Effector memory CD4-positive, alpha-beta T cell (primary cell): ENCODE measurements at places on chromosomes 5 and 9.

GRCh38 chr5:56535347-56535746 lies 280.0 kb upstream of the MAP3K1 start:
- no peak for DNase-seq

DNA sequence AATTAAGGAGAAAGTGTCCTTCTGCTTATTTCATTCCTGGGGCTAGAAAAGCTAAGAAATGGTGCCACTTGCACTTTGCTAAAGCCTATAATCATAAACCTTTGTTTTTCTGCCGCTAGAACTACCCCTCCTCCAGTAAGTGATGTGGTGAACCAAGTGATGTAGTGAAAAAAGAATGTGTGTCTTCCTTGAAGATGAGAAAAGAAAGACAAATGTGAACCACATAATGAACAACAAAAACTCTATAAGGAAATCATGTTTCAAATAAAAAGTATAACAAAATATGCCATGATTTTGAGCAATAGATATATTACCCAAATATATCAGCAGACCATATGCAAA lies 179.0 kb upstream of the SGCD start:
- DNase-seq: no peak

GRCh38 chr5:7754490-7754889 lies 96.4 kb downstream of the CFAP90 start:
- DNase-seq: no peak

GRCh38 chr9:78187763-78188484 lies 48.0 kb upstream of the CEP78 start:
- DNase-seq: no peak

DNA sequence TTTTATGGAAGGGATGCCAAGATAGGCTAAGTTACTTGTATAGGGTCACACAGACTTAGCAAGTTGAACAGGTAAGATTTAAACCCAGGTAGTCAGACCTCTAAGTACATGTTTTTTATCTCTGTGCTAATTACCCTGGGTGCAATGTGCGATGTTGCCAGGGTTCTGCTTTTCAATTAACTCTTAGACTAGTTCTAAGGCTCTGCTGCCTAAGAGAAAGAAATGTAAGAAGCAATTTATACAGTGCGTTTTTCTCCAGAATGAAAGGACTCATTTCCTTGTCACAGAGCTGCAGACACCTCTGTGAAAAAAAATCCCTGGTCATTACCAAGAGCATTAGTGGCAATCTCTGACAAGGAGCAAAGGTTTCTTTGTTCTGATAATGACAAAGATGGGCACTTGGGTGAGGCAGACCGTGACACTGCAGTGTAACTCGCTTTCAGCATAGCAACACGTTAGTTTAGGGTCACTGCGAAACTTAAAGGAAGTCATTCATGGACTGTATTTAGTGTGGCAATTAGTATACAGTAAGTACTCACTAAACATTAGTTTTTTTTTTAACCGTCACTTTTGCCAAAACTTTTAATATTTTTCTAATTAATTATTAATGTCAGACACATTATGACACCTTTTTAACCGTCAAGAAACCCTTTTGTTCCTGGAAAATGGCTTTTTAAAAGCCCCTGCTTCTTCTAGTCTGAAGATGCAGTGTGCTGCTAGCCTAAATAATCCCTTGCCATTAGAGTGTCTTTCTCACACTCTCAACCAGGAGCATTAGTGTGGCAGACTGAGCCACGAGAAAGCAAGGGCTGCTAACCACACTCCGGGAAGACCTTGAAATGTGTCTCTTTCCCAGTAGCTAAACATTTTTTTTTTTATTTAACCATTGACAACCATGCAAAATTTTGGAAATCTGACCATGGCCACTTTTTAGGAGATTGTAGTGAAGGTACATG lies 520.0 kb upstream of the C9orf72 start:
- no peak for DNase-seq

- DNase-seq: no peak
Observed at GRCh38 chr5:58708456-58708855, 125.6 kb downstream of the RAB3C start.

GRCh38 chr5:107404595-107405374 lies 266.0 kb downstream of the EFNA5 start:
- no peak for DNase-seq

DNA sequence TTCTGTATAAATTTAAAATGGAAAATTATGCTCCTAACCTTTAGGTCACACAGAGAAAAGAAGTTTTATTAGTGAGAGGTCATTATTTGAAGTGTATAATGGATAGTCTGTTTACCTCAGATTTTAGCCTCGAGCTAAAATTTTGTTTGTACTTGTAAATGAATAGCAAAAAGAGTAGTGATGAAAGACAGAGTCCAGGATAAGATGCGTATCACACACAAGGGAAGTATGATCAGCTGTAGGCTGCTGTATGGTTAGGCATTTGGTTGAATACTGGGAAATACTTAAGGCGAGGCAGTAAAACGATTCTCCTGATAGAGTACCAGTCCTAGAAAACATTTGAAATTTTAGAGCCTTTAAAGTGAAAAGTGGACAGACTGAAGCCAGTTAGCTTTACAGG lies 92.7 kb downstream of the FBXL7 start:
- no peak for DNase-seq

DNA sequence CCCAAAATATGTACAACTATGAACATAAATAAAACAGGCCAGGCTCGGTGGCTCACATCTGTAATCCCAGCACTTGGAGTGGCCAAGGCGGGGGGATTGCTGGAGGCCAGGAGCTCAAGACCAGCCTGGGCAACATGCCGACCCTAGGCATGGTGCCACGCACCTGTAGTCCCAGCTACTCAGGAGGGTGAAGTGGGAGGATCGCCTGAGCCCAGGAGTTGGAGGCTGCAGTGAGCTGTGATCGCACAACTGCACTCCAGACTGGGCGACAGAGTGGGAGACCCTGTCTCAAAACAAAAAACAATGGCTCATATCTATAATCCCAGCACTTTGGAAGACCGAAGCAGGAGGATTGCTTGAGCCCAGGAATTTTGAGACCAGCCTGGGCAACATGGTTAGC lies 1.5 kb downstream of the HAUS6 start:
- DNase-seq: no peak

DNA sequence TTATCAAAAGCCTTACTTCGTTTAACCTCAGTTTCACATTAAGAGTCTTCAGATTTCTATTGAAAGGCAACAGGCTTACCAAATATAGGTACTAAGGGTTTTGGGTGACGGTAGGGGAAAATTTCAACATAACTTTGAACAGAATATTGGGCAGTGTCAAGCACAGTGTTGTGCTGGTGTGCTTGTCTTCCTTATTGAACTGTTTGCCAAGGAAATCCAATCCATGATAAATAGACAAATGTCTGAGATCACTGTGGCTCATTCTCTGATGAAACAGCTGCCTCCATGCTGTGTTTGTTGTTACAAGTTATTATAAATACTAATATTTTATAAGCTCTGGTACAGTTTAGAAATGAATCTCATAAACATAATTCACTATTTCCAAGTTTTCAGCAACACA lies 730.1 kb downstream of the NR2F1-AS1 start:
- no peak for DNase-seq

GRCh38 chr5:168424594-168425323 lies 61.5 kb upstream of the RARS1 start:
- no peak for DNase-seq

DNA sequence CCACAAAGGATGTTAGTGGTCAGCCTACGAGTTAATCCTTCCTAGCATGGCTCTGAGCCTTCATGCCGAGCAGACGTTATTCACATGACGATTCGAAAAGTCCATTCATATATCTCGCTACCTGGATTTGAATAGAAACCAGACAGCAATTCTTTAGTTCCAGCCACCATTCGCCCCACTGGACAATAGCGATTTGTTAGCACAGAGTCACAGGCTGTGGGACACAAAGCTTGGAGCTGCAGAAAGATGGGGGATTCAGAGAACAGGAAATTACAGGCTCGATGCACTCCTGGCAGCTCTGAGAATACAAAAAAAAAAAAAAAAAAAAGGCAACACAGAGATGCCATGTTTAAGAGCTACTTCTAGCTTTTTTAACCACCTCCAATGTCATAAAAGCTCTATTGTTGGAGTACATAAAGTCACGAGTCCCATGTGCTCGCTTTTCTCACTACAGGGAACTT lies 110.7 kb downstream of the NR6A1 start:
- no peak for DNase-seq

- no peak for DNase-seq
Observed at GRCh38 chr5:41636605-41637004, 126.2 kb upstream of the PLCXD3 start.

DNA sequence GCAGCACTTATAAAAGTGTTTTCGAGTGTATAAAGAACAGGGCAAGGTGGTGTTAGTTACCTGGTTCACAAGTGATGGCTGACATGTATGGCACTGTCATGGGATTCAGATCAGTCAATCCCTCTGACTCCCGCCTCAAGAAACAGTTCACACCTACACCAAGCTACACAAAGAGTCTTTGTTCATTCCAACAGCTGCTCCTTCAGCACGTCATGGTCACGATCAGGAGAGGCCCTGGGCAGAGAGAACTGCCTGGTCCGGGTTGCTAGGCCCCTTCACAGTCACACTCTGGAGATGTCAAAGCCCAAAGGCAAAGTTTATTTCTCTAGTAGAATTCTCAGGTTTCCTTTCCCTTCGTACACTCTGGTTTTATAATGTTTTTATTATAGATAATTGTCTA lies 426.7 kb downstream of the ZSWIM6 start:
- DNase-seq: no peak

- no peak for DNase-seq
Observed at GRCh38 chr5:178422400-178422775, 167.8 kb downstream of the COL23A1 start.

- no peak for DNase-seq
Observed at GRCh38 chr9:18668944-18669343, 195.0 kb downstream of the ADAMTSL1 start.

DNA sequence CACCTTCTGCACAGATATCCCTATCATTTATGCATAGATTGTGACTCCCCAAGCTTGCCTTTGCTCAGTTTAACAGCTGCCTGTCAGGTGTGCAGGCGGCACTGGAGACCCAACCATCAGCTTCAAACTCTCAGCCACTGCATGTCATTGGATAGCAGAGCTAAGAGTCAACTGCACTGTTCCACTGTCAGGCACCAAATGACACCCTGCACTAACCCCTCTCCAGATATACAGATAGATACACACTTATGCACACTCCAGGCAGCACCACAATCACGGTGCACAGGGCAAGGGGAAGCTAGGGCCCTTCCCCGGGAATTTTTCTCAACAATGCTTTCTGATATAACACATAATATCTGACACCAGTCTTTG lies 142.3 kb downstream of the BNC2 start:
- DNase-seq: no peak

- DNase-seq: no peak
Observed at GRCh38 chr9:114448706-114449105, 56.6 kb downstream of the WHRN start.

GRCh38 chr5:156587012-156587411 lies 260.0 kb downstream of the SGCD start:
- no peak for DNase-seq

GRCh38 chr5:14464096-14464495 lies 117.5 kb upstream of the OTULINL start:
- no peak for DNase-seq

- DNase-seq: no peak
Observed at GRCh38 chr9:14768405-14769229, 46.1 kb upstream of the CER1 start.

- no peak for DNase-seq
Observed at GRCh38 chr5:1336749-1337488, 8.0 kb downstream of the CLPTM1L start.

GRCh38 chr9:136411378-136411777 lies 920 bp downstream of the PMPCA start:
- DNase-seq: no peak

- no peak for DNase-seq
Observed at GRCh38 chr5:159921721-159922120, 5.4 kb downstream of the ADRA1B start.

GRCh38 chr5:87300744-87301143 lies 33.1 kb downstream of the RASA1 start:
- no peak for DNase-seq

- DNase-seq: no peak
Observed at GRCh38 chr5:119243888-119244287, 111.9 kb upstream of the TNFAIP8 start.

- DNase-seq: peak; percentile 9
Observed at GRCh38 chr5:179668391-179668790, 12.4 kb downstream of the CBY3 start.

DNA sequence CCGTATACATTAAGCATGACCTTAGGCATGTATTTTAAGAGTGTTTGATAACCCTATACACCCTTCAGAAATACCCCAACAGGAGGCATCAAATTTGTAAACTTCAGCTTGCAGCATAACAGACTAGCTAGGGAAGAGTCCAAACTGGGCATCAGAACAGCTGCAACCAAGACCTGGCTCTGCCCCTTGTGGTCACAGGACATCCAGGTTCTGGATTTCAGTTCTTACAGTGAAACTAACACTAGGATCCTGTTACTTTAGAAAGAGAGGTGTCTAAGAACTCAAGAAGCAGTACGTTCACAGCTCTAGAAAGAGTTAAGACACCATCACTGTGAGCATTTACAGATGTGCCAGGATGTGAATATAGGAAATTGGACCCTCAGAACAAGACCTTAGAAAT lies 229.8 kb downstream of the BNC2 start:
- no peak for DNase-seq

GRCh38 chr5:93220431-93220830 lies 360.6 kb downstream of the NR2F1-AS1 start:
- no peak for DNase-seq

DNA sequence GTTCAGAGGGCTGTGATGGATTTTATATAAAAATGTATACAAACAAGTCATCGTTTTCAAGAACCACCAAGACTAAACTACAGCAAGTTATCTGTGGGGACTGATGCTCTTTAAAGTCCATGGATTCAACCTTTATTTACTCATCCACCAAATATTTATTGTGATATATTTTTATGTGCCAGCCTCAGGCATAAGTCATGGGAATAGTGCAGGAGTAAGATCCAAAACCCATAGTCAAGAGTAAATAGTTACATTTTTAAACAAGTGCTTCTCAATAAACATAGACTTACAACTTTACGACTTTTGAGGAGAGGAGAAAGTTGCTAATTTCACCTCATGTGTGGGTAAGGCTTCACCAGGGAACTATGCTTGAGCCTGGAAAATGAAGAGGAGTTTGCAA lies 24.6 kb downstream of the MACIR start:
- no peak for DNase-seq

- no peak for DNase-seq
Observed at GRCh38 chr5:17785774-17786173, 151.5 kb downstream of the TAF11L14 start.

- no peak for DNase-seq
Observed at GRCh38 chr9:25742256-25742655, 64.0 kb upstream of the TUSC1 start.

DNA sequence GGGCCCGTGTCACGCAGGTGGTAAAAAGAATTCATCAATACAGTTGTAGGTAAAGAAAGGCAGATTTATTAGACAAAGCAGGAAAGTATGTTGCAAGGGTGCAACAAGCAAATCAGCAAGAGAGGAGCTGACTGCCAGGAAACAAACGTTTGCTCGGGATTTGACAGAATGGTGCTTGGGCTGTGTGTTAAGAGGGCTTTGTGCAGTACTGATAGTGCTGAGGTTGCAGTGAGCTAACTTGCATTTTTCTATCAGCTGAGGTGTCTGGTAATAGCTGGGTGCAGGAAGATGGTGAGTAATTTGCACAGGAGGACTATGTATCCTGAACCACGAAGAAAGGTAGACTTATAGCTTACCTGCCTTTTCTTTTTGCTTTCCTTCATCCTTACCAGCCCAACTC lies 3.9 kb upstream of the RARS1 start:
- no peak for DNase-seq

- no peak for DNase-seq
Observed at GRCh38 chr9:123483191-123483803, 127.3 kb downstream of the CRB2 start.
